ENCODE measurements at places on chromosomes 7 and 10.

DNA sequence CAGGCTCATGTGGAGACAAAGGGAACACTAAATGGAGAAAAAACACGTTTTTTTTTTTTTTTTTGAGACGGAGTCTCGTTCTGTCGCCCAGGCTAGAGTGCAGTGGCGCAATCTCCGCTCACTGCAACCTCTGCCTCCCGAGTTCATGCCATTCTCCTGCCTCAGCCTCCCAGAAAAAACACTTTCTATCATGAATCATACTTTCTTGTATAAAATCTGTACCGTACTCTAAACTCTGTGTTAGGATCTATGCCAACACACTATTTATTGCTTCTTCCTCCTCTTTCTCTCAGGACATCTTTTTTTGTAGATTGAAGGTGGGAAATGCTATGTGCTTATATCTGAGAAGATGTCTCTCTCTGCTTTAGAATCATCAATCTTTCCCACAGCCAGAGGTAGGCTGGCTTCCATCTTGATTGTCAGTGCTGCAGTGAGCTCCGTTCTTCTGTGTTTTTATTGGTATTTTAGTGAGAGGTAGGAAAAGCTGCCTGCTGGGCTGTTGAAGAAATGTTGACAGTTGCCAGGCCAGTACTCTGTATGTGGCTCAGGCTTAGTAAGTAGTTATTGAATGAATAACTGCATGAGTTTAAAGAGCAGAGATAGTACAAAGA lies 101.1 kb downstream of the GPR85 start:
- no peak for DNase-seq

DNA sequence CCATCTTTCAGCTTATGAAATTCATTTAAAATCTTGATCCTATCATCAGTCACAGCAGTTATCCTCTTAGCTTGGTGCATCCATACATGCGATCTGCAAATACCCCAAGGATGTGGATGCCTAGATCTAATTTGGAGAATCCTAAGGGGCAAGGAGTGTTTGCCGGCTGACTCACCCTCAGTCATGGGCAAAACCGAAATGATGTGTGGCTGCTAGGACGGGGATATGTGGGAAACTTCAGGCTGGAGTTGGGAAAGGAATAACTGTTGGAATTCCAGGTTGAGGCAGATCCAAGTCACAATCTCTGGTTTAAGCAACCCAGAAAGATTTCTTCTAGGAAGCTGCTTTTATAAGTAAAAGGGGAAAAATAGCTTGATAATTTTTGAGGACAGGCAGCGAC lies 19.7 kb upstream of the GOT1 start:
- DNase-seq = no peak

DNA sequence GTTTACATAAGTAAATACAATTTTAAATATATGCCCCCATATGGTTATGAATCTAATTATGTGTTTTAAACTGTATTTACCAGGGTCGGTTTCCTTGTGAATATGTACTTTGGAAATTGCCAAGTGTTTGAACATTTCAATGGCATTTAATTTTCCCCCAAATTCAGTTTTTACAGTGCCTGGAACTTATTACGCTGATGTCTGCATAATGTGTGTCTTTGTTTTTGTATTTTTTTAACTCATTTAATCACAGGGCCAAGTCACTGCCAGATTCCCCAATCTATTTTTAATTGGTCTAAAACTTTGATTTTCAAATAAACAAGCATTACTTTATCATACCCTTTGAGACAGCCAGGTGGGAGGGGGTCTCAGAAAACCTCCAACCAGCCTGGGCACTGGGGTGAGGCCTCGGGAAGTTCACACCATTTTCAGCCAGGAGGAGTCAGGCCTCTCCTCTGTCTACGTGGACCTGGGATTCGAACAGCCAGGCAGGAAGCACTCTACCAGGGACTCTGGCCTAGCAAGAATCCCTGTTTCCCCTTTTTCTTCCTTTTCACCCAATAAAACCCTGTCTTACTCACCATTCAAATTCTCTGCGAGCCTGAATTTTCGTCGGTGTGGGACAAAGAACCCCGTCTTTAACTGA lies 151.5 kb upstream of the COL1A2 start:
- no peak for DNase-seq

DNA sequence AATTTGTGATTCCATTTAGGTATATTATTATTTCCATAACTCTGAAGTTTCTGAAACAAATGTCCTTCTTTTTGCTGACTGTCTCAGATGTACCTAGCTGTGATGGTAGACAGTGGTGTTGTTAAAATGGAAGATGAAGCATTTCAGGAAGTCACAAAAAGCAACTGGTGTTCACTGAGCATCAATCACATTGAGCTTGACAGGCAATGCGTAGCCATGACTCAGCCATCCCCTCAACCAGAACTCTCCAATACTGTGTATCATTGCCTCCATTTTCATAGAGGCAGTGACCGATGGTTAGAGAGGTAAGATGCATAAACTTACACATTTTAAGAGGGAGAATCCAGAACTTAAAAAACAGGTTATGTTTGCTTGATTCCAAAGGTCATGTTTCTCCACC lies 434.0 kb downstream of the INHBA start:
- no peak for DNase-seq

- DNase-seq = no peak
Observed at GRCh38 chr10:775245-776075, 86.0 kb upstream of the DIP2C start.

Measured in LNCaP clone FGC (cell line).